ENCODE measurements at places on chromosomes 2 and 18. TPM values are rescaled to one million over a fixed set of nuclear protein-coding genes. Genes with fewer than 3 reads are reported as not detected.
A peak's percentile ranks its signal among the peaks of the same experiment; 100 is the strongest.

DNA sequence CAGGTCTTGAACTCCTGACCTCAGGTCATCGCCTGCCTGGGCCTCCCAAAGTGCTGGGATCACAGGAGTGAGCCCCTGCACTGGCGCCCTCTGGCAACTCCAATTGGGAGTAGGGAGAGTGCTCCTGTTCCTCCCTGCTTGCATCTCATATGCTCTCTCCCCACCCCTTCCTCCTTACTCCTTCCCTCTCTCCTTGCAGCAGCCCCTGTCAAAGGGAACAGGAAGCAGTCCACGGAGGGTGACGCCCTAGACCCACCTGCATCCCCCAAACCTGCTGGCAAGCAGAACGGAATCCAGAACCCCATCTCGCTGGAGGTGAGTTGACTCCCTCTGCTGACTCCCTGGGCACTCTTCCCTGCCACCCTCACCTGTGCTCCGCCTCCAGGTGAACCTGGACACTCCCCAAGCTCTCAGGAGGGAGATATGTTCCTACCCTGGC, 10.7 kb downstream of the ARID5A start:
- DNase-seq: peak; percentile 66

DNA sequence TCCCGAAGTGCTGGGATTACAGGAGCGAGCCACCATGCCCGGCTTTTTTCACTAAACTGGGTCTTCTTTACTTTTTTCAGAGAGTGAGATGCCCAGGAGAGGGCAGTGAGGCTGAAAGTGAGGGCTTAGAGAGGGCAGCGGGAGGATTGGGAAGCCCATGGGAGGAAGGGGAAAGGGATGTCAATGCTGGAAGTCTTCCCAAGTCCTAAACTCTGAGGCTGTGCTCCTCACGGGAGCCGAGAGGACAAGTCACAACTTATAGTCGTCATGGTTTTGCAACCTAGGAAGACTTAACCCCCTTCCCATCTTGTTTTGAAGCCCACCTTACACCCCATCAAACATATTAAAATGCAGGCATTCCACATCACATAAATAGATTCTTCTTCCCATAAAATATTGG, 15.1 kb upstream of the MEP1B start:
- DNase-seq: no peak

- no peak for DNase-seq
These were observed 79.9 kb downstream of the HNRNPLL start for GRCh38 chr2:38522754-38523349.

- DNase-seq: no peak
These were observed 11.9 kb upstream of the MLPH start for GRCh38 chr2:237474931-237475703.

LINC00305 gene
- total RNA-seq: not detected

LIMS4 gene
- total RNA-seq: 3.3 TPM

- DNase-seq: no peak
These were observed at the start of gene ST3GAL5 for GRCh38 chr2:85888684-85889626. Gene ST3GAL5, minus strand, starts transcription at chr2:85888990. Its CDS starts 85 bp downstream, at chr2:85888905.

MEMO1 gene
- 36.9 TPM for total RNA-seq

ANO7 gene
- 1.5 TPM for total RNA-seq

DNA sequence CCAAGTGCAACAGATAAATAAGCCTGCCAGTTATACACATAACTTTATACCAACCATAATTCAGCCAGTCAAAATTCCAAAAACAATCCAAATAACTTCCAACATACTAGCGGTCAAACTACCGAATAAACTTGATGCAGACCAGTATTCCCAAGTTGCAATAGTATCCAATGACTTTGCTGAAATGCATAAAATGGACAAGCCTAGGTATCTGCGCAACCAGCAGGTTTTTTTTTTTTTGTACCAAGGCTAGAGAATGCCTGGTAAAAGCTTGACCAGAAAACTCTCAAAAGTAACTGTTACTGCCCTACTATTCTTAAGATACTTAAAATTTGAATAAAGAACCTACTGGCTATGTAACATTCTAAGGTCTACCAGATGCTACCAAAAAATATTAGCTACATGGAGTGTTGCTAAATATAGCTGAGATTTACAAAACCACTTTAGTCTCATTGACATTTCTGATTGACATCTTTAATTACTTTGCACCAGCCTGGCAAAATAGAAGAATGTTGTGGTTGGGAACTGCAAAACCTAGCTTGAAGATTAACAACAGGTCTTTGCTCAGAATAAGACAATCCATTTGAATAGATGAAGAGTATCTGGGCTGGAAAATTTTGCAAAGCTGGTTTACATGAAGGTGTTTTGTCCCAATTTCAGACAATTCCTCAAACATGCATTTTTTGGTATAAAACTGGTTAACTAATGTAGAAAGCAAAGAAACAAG, 7.3 kb downstream of the SRSF7 start:
- no peak for DNase-seq

- no peak for DNase-seq
These were observed 412 bp downstream of the GPD2 start for GRCh38 chr2:156436497-156437085.

DNA sequence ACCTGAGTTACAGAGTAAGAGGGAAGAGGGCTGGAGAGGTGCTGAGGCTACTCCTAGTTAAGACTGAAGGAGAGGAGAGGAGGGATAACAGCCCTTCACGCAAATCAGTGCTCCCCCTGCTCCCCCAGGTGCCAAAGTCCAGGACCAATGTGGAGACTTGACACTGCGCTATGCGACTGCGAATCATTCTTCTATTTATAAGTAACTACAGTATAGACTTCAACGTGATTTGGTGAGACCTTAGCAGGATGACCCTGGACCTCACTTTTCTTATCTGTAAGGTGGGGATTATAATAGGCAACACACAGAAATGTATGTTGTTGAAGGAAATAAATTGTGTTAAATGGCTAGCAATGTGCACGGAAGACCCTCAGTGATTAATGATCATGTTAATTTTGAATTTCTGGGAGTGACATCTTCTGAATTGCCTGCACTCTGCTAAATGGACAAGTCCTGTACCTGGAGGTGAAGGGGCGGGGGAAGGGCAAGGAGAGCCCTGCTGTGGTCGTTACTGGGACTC, 11.0 kb downstream of the EN1 start:
- DNase-seq: no peak

XIRP2 gene
- total RNA-seq: not detected

CNTNAP5 gene
- not detected for total RNA-seq

DNA sequence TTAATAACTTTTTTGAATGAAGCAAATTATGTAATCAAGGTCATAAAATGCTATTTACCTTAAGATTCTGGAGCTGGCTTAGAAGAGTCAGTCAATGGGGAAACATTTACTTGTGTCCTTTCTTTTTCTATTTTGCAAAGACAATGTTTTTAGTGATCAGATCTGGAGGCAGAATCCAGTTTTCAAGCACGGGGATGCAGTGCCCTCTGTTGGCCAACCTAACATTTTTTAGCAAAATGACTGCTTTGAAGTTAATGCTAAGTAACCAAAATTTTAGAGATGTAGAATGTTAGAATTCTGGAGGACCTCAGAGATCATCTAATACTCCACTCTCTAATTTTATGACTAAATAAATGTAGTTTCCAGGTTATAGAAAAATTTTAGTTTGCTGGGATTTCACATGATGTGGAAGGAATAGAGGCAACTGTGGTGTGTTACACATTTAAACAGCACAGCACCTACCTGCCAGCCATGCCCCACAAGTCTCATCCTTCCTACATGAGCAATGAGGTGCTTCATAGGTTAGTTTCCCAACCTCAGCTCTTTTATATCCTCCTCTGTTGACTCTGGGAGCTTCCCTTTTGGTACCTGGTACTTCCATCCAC, 23.6 kb upstream of the SLC9A4 start:
- no peak for DNase-seq

EML6 gene
- 1.1 TPM for total RNA-seq

GRCh38 chr18:27449104-27449503, 264.0 kb upstream of the CHST9 start:
- no peak for DNase-seq

GRCh38 chr2:173990245-173990644, 25.1 kb upstream of the SP3 start:
- DNase-seq: no peak
